ENCODE measurements at places on chromosomes 2 and 18. TPM values are rescaled to one million over a fixed set of nuclear protein-coding genes. Genes with fewer than 3 reads are reported as not detected.

Gene TM4SF20
- not detected for total RNA-seq

Gene ANO7
- 0.81 TPM for total RNA-seq

Gene SLC35G4
- not detected for total RNA-seq

Gene UGT1A1
- not detected for total RNA-seq

Gene SKOR2
- total RNA-seq: not detected

Gene CRACDL
- 1.2 TPM for total RNA-seq

Gene CCDC148
- total RNA-seq: not detected

Gene ANKRD30B
- total RNA-seq: not detected

Gene ABCG8
- not detected for total RNA-seq

Gene CFAP210
- total RNA-seq: not detected

Gene SERPINB2
- total RNA-seq: 1.2 TPM

Gene NFATC1
- 69.6 TPM for total RNA-seq

Gene ELP2
- 143 TPM for total RNA-seq

Gene CTLA4
- 20.4 TPM for total RNA-seq

Gene TGFA
- 4.2 TPM for total RNA-seq

Gene ATIC
- total RNA-seq: 87.1 TPM

Gene SNORC
- total RNA-seq: 1.5 TPM

Gene ZC3H15
- 60.2 TPM for total RNA-seq

Gene C2orf66
- total RNA-seq: not detected

Gene PPP1R1C
- total RNA-seq: not detected

Gene ID2
- 50.8 TPM for total RNA-seq

Gene EDAR
- total RNA-seq: 6.3 TPM

Gene DUSP2
- total RNA-seq: 34.6 TPM

Gene FAP
- not detected for total RNA-seq

Gene CLEC4F
- total RNA-seq: not detected

Gene PCARE
- total RNA-seq: not detected

Gene NTSR2
- not detected for total RNA-seq

Gene TMEM178A
- not detected for total RNA-seq

Gene SCLY
- total RNA-seq: 37.9 TPM

Gene MYO5B
- total RNA-seq: not detected

Gene FAM228A
- 0.36 TPM for total RNA-seq

Gene GRHL1
- 0.49 TPM for total RNA-seq

Gene OTOS
- total RNA-seq: not detected

Data from CD4-positive, alpha-beta memory T cell (primary cell).